ENCODE measurements at places on chromosomes 2 and 18. TPM values are rescaled to one million over a fixed set of nuclear protein-coding genes. Genes with fewer than 3 reads are reported as not detected.

DNA sequence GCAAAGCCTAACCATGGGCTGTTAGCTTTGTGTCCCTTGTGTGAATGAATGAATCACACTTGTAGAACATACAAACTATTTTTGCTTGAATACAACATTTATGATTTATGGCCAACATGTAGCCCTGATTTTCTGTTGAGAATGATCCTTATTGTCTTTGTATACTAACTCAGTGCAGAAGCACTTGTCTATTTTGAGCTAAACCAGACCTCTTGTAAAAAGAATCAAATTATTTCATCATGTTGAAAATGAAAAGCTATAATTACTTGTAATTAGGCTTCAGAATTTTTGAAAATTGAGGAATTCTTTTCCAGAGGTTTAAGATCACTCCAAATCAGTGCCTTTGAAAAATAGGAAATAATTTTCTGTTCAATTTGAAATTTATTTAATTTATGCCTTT lies 85.9 kb downstream of the ZNF407 start:
- H3K27ac ChIP-seq = no peak overlapping the region
- no peak overlapping the region for H3K4me3 ChIP-seq
- peaks cover 3% of the 10 kb centered on the region for H3K36me3 ChIP-seq
- H3K4me1 ChIP-seq = no peaks in the 10 kb centered on the region
- DNase-seq = no peak
- no peaks in the 10 kb centered on the region for H3K27me3 ChIP-seq

- H3K27me3 ChIP-seq = no peaks in the 10 kb centered on the region
- no peak overlapping the region for H3K27ac ChIP-seq
- H3K4me3 ChIP-seq = no peak overlapping the region
- H3K4me1 ChIP-seq = no peaks in the 10 kb centered on the region
- no peak for DNase-seq
Measured at GRCh38 chr2:74671479-74671878, 17.4 kb downstream of the SEMA4F start.

DNA sequence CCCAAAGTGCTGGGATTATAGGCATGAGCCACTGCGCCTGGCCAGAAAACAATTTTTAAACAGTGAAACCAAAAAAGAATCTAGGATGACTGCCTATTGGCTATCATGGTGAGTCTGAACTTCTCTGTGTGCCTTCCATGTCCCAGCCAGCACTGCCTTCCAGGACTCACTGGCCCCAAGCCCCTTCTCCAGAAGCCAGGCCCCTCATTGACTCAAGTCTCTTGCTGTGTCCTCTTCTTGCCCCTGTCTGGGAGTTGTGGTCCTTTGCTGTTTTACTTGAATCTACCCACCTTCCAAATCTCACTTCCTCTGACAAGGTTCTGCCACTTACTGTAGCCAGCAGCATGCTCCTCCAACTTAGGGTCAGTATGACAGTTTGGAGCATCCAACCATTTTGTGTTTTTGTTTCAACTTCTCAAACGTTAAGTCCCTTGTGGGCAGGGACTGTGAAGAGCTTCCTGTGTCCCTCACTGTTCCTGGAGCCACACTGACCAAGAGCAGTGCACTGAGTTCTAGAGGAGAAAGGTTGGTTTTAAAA lies 41.7 kb downstream of the ST3GAL5 start:
- H3K4me1 ChIP-seq = no peaks in the 10 kb centered on the region
- peaks cover 17% of the 10 kb centered on the region for H3K36me3 ChIP-seq
- H3K27me3 ChIP-seq = no peaks in the 10 kb centered on the region
- no peak overlapping the region for H3K4me3 ChIP-seq
- H3K27ac ChIP-seq = no peak overlapping the region

- H3K27me3 ChIP-seq = no peaks in the 10 kb centered on the region
- no peaks in the 10 kb centered on the region for H3K4me1 ChIP-seq
- no peaks in the 10 kb centered on the region for H3K36me3 ChIP-seq
- H3K27ac ChIP-seq = no peak overlapping the region
Measured at GRCh38 chr2:98012561-98012991, 16.8 kb upstream of the TMEM131 start.

DNA sequence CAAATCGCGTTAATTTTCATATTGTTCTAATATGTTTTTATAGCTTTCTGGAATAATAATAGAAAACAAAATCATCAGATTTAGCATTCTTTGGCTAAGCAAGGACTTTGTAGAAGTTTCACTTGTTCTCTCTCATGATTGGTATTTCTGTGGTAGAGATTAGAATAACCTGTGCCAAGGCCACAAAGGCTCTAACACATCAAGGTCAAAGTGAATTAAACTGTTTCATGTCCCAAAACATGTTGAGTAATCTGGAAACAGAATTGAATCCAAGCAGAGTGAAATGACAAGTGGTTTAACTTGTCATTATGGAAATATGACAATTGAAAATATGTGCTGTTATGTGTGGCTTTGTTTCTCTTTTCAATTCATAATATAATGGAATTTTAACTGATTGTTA lies 617.4 kb downstream of the CCDC85A start:
- H3K36me3 ChIP-seq = no peaks in the 10 kb centered on the region
- no peaks in the 10 kb centered on the region for H3K27me3 ChIP-seq
- no peak overlapping the region for H3K27ac ChIP-seq
- H3K4me3 ChIP-seq = no peak overlapping the region

DNA sequence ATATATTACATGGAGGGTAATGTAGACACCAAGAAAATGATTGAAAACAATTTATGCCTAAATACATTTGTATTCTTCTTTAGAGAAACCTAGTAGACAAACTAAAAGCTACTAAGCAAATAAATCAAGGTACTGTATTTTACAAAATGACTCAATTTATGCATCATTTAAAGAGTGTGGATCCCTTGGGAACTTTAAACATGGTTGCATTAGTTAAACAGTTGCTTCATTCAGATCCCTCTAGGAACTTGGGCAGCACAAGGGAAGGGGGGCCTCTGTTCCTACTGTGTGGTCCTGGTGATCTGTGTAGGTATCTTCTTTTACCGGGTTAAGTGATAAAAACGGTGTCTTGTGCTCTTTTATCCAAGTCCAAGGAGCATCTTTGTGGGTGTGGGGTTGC lies 31.5 kb upstream of the ATP8B1 start:
- H3K4me1 ChIP-seq = peaks cover 4% of the 10 kb centered on the region
- no peak overlapping the region for H3K4me3 ChIP-seq
- no peak overlapping the region for H3K27ac ChIP-seq
- no peaks in the 10 kb centered on the region for H3K27me3 ChIP-seq

The UGT1A8 gene
- total RNA-seq = not detected

The NT5C1B gene
- not detected for total RNA-seq

The SAG gene
- total RNA-seq = not detected

The FRZB gene
- 42.5 TPM for total RNA-seq
